NCI-H446 treated with DMSO at 0.1 percent for 48 hours (cell line): ENCODE measurements at places on chromosomes 2 and 18.

DNA sequence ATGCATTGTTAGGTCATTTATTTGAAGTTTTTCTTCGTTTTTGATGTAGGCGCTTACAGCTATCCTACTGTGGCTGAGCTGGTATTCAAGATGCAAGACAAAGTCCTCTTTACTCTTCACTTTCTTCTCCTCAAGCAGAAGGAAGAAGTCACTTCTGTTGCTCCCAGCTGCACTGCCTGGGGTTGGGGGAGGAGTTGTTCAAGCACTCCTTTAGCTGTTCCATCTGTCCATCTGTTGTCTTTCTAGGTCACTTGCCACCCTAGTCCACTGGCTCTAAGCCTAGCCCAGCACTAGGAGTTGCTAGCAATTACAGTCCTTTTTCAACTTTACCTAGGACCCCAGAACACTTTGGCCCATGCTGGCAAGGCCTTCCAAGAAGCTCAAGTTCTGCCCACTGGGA is 200.6 kb upstream of the RBMS1 start:
- DNase-seq = no peak

- DNase-seq = no peak
Measured at GRCh38 chr2:132941296-132942020, 271.5 kb upstream of the LYPD1 start.

GRCh38 chr2:199819746-199820145 is 31.2 kb downstream of the FTCDNL1 start:
- DNase-seq = no peak

DNA sequence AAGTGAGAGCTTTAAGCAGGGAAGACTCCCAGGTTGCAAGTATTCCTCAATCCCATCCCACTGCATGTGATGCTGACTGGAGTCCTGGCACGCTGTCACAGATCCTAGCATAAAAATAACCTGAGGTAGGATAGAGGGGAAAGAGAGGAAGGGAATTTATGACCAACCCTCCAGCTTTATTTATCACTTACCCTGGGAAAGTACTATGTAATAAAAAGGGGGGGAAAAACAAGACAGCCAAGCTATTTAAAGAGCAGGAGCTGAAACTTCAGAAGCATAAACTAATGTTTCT is 122.2 kb downstream of the SLC8A1 start:
- DNase-seq = no peak

GRCh38 chr2:95261602-95262001 is 12.6 kb upstream of the PROM2 start:
- no peak for DNase-seq

GRCh38 chr18:75477900-75478299 is 50.4 kb upstream of the SMIM21 start:
- DNase-seq = no peak

DNA sequence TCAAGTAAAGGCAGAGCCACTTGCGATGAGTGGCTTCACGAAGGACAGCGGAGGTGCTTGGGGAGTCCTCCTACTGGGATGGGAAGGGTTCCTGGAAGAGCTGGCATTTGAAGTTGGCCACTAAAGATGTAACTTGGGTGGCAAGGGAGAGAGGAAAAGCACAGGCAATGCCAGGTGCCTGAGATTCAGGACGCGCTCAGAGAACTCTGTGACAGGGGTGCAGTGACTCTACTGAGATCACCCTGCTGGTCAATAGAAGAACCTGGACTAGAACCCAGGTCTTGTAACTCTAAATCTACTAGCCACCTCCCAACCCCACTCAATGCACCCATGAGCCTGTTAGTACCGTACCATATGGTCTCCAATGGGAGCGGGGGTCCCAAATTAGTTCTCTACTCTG is 5.4 kb upstream of the GRHL1 start:
- no peak for DNase-seq

GRCh38 chr2:238881353-238882081 is 33.6 kb downstream of the TWIST2 start:
- DNase-seq = no peak
